ENCODE measurements at places on chromosomes 6 and 20.
A peak's percentile ranks its signal among the peaks of the same experiment; 100 is the strongest.

DNA sequence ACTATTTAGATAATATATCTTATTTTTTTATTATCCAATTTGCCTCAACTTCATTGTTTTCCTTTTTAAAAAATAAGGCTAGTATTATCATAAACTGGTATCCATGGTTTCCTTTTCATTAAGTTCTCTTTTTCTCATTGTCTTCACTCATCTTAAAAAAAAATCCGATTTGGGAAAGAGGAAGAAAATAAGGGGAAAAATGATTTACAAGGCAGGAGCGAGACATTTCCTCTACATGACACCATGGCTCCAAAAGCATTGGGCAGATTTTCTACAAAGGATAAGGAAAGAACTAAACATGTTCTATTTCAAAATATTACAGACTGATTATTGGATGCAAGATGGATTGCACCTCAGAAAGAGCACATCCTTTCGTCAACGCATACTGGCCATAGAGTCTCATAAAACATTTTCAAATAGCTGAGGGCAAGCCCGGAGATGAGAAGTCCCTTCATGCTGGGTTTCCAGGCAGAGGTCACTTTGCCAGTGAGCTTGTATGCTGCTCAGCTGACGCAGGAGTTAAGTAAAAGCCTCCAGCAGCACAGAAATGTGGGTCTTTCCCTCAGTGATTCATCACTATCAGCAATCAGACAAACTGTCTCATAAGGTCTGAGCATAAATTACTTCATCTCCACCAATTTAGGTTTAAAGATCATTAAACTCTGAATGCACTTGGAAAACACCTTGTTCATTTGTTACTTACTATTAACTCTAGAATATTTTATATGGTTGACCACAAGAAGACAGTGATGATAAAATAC, 129.0 kb upstream of the TNFAIP3 start:
- no peaks in the 10 kb centered on the region for H3K27me3 ChIP-seq
- no peak overlapping the region for H3K27ac ChIP-seq
- no peak overlapping the region for H3K4me3 ChIP-seq
- H3K4me1 ChIP-seq, result peaks cover 13% of the 10 kb centered on the region
- no peak for DNase-seq
- H3K36me3 ChIP-seq, result peaks cover under 1% of the 10 kb centered on the region

- H3K27ac ChIP-seq, result no peak overlapping the region
- no peaks in the 10 kb centered on the region for H3K4me1 ChIP-seq
- H3K4me3 ChIP-seq, result no peak overlapping the region
- peaks cover 8% of the 10 kb centered on the region for H3K27me3 ChIP-seq
- DNase-seq, result no peak
These were observed 30.0 kb downstream of the VSTM2L start for GRCh38 chr20:37932919-37933318.

DNA sequence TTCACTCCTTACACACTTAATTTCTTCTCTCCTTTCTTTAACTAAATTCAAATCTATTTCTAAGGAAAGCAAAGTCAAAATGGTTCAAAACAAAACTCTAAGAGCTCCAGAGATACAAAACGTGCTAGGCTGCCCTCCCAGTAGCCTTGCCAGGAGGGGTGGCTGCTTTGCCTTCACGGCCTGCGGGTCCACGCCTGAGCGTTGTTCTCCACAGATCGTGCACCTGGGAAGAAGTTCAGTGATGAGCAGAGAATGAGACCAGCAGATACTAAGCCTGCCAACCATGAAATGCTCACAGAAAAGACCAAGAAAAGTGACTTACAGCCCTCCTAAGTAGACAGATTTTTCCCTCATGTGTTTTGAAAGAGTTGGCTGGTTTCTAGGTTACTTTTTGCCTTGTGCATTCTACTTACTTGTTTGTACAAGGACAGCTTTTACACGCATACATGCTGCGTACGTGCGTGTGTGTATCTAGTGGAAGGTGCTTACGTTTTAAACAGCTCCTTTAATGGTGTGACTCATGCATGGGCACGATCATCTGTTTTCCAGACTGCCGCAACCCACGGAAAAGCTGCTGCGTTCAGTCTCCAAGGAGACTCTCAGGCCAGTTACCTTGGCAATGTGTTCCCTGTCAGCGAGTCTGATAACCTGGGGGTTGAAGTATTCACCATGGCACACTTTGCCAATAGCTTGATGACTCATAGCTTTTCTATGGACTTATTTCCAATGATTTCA, 32.4 kb upstream of the PBOV1 start:
- no peak for DNase-seq
- H3K27ac ChIP-seq, result no peak overlapping the region
- H3K4me3 ChIP-seq, result no peak overlapping the region
- H3K4me1 ChIP-seq, result no peaks in the 10 kb centered on the region

- DNase-seq, result peak; percentile 61
- H3K27ac ChIP-seq, result peak overlapping the region; percentile 98
- H3K4me1 ChIP-seq, result peaks cover 56% of the 10 kb centered on the region
- no peaks in the 10 kb centered on the region for H3K36me3 ChIP-seq
These were observed 31.1 kb downstream of the NTSR1 start for GRCh38 chr20:62739581-62740285.

DNA sequence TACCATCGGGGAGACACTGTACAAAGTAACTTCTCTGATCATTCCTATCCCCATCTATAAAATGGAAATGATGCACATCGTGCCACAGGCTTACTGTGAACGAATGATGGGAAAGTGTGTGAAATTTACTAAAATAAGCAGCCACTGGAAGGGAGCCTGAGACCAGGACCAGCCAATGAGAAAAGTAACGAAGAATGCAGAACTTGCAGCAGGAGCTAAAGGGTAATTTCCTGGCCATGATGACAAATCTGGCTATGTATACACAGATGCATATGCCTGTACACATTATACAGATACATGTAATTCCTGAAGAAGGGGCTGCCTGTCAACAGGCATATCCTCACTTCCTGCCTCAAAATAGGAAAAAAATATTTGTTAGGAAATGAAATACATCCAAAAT, 47.4 kb downstream of the GMDS start:
- peaks cover 2% of the 10 kb centered on the region for H3K36me3 ChIP-seq
- H3K4me1 ChIP-seq, result no peaks in the 10 kb centered on the region
- DNase-seq, result no peak
- H3K4me3 ChIP-seq, result no peak overlapping the region
- H3K27me3 ChIP-seq, result no peaks in the 10 kb centered on the region

DNA sequence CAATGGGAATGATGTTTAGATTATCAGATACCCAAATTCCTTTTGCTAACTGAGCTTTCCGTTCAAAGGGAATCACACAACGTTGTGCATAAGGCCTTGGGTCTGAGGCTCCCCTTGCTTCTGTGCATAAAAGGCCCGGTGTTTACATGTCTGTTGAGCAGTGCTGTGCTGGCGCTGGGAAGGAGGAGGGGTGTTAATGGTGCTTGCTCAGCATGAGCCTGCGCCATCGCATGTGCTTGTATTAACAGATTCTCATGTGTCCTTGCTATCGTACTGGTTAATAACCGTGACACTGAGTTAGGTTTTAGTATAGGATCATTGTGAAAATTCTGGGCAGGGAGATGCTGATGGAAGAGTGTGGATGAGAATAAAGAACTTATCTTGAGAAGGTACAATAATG, 62.3 kb upstream of the TRAF3IP2 start:
- no peak overlapping the region for H3K4me3 ChIP-seq
- DNase-seq, result no peak
- no peaks in the 10 kb centered on the region for H3K27me3 ChIP-seq
- H3K27ac ChIP-seq, result no peak overlapping the region
- H3K36me3 ChIP-seq, result peaks cover 65% of the 10 kb centered on the region

- no peak overlapping the region for H3K4me3 ChIP-seq
- no peak overlapping the region for H3K27ac ChIP-seq
- no peaks in the 10 kb centered on the region for H3K27me3 ChIP-seq
- H3K36me3 ChIP-seq, result no peaks in the 10 kb centered on the region
These were observed 26.1 kb upstream of the ARHGAP18 start for GRCh38 chr6:129736105-129736504.

DNA sequence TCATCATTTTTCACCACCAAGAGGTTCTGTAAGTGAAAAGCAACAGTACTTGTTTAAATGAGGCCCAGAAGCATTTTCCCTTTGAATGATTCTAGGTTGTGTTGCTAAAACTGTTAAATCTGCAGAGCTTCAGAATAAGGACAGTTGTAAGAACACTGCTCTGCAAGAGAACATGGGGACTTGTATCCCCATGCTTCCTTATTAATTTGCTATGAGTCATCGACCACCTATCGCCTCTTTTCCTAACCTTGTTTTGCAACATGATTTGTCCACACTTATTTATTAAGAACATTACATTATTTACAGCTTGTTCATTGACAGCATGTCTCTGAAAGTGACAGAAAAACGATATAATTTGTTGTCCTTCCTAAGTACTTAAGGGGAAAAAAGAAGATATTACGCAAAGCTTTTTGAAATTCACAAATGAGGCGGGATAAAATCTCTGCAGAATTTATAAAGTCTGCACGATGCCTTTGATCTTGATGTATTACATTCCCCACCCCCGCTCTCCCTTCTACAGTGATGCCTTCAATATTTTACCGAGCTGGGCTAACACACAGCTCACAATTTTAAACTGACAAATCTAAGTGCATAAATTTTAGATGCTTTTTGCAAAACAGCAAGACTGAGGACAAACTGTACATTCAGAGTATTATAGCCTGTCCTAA, 220.0 kb upstream of the SPTLC3 start:
- DNase-seq, result no peak
- H3K36me3 ChIP-seq, result no peaks in the 10 kb centered on the region
- H3K4me1 ChIP-seq, result no peaks in the 10 kb centered on the region
- H3K27me3 ChIP-seq, result no peaks in the 10 kb centered on the region
